ENCODE measurements at places on chromosomes 6 and 20. TPM values are rescaled to one million over a fixed set of nuclear protein-coding genes. Genes with fewer than 3 reads are reported as not detected.

DNA sequence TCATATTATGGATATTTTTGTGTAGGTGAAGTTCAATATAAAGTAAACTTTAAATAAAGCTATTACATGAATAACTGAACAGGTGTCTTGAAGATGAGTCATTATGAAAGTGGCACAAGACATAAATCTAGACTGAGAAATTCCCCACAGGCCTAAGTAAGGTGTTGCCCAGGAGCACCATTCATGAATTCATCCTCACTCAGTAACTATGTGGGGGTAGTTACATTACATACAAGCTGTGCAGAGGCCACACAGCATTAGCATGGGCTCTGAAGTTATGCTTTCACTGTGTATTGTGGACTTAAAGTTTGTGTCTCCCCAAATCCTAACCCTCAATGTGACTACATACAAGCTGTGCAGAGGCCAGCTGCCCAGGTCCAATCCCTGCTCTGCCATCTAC, 65.9 kb downstream of the BCAS1 start:
- DNase-seq, result no peak

DNA sequence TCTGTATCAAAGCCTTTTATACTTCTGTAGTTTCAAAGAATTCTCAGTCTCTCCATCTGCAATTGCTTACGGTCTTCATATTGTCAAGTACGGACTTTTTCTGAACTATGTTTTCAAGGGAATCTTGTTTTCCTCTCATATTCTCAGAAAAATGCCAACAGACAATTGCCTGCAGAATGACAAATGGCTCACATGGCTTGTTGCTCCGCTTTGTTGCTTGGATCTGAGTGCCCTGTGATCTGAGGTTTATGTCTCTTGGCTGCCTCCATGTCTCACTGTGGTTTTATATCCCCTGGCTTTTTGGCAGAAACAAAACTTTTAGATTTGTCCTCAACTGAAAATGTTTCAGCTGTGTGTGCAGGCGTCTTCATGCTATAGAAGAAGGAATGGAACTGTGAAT, 285.4 kb upstream of the CHD6 start:
- no peak for DNase-seq

- DNase-seq, result no peak
Measured at GRCh38 chr6:42937548-42938427, 8.5 kb downstream of the CNPY3 start.

Gene HDGFL1
- total RNA-seq, result not detected

Gene ME1
- 40.5 TPM for total RNA-seq

Gene TTK
- total RNA-seq, result 46.3 TPM

Gene CUTA
- total RNA-seq, result 186 TPM

Gene GNRH2
- 0.32 TPM for total RNA-seq

Gene PDYN
- total RNA-seq, result not detected

Gene HLA-DMB
- total RNA-seq, result 3.3 TPM
